ENCODE measurements at places on chromosomes 6 and 20. TPM values are rescaled to one million over a fixed set of nuclear protein-coding genes. Genes with fewer than 3 reads are reported as not detected.
A peak's percentile ranks its signal among the peaks of the same experiment; 100 is the strongest.

DNA sequence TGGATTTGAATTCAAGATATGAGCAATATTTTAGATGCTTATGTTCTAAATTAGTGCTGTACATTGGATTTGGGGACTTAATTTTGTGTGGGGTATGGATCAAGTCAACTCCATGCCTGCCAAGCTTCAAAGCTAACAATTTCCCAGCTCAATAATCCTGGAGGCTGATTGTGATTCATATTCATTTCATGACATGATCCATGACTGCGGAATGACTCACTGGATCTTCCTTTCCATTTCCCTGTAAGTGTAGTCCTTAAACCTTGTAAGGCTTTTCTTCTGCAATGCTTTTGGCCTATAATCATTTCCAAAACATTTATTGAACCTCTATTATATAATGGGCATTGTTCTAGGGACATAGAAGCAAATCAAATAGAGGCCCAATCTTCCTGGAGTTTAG is 44.7 kb upstream of the CCN2 start:
- H3K27ac ChIP-seq: no peak overlapping the region
- H3K4me3 ChIP-seq: no peak overlapping the region
- no peaks in the 10 kb centered on the region for H3K36me3 ChIP-seq
- H3K4me1 ChIP-seq: no peaks in the 10 kb centered on the region

- no peak for DNase-seq
- no peak overlapping the region for H3K4me3 ChIP-seq
- no peaks in the 10 kb centered on the region for H3K27me3 ChIP-seq
- peaks cover 9% of the 10 kb centered on the region for H3K36me3 ChIP-seq
- no peaks in the 10 kb centered on the region for H3K4me1 ChIP-seq
These were observed 69.3 kb downstream of the IBTK start for GRCh38 chr6:82178077-82178758.

GRCh38 chr6:25943887-25944286 is 13.4 kb upstream of the SLC17A2 start:
- H3K27me3 ChIP-seq: no peaks in the 10 kb centered on the region
- no peak overlapping the region for H3K27ac ChIP-seq
- no peaks in the 10 kb centered on the region for H3K4me1 ChIP-seq
- no peak for DNase-seq

DNA sequence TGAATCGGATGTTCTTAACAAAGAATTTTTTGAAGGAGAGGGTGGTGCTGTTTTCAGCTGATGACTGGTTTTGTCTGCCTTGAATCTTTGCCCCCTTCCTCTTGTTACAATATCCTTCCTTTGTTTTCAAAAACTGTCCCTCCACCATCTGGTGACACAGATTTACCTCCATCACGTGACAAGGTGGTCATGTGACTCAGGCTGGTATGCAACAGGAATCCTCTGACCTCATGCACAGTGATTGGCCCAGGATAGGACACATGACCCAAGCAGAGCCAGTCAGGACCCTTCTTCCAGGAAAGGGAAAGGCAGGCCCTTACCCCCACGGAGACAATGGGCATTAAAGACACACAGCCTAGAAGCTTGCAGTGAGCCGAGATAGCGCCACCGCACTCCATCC is 84.7 kb upstream of the MC3R start:
- H3K4me3 ChIP-seq: no peak overlapping the region
- no peak for DNase-seq
- H3K4me1 ChIP-seq: no peaks in the 10 kb centered on the region
- no peaks in the 10 kb centered on the region for H3K36me3 ChIP-seq

DNA sequence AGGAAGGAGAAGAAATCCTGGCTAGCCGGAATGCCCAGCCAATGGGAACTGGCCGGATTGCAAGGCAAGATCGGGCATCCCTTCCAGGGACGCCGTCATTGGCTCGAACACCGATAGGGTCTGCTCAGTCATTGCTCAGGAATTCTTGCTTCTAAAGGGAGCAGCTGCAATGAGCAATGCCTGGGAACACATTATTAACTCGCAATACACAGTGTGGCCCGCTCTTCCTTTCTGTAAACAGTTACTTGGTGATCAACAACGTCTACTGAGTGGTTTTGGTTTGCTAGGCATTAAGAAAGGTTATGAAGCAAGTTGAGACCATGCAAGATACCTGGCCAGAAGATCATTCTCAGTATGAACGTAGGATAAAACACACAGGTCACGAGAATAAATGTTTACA is 165.4 kb upstream of the CITED2 start:
- no peaks in the 10 kb centered on the region for H3K27me3 ChIP-seq
- DNase-seq: no peak
- H3K4me1 ChIP-seq: no peaks in the 10 kb centered on the region
- peak overlapping the region; percentile 36 for H3K27ac ChIP-seq
- no peak overlapping the region for H3K4me3 ChIP-seq

DNA sequence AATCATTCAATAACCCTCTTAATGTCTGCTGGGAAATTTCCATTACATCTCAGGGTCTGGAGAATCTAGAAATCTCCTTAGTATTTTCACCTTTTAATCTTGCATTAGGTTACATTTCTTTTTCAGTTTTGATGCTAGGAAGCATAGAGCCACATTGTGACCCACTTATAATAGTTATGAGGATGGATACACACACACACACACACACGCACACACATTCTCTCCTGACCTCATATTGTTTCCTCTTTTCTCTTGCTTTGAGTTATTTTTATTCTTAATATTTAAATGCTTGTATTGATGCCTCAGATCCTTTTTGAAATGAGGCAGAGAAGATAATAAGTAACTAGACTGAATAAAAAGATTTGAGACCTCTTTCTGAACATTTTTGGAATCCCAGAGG is 128.4 kb downstream of the KLHL32 start:
- H3K27me3 ChIP-seq: no peaks in the 10 kb centered on the region
- H3K36me3 ChIP-seq: no peaks in the 10 kb centered on the region
- no peak overlapping the region for H3K27ac ChIP-seq
- no peak overlapping the region for H3K4me3 ChIP-seq
- DNase-seq: no peak

GRCh38 chr6:154705471-154706113 is 27.6 kb upstream of the SCAF8 start:
- H3K4me1 ChIP-seq: no peaks in the 10 kb centered on the region
- no peaks in the 10 kb centered on the region for H3K27me3 ChIP-seq
- H3K27ac ChIP-seq: no peak overlapping the region
- no peaks in the 10 kb centered on the region for H3K36me3 ChIP-seq
- DNase-seq: no peak
- no peak overlapping the region for H3K4me3 ChIP-seq

L3MBTL1 gene
- 8.6 TPM for total RNA-seq

CCN5 gene
- total RNA-seq: 39.0 TPM

CD109 gene
- total RNA-seq: 16.8 TPM

Data from breast epithelium (tissue), 4 donors.